ENCODE measurements at places on chromosomes 7 and 10.

DNA sequence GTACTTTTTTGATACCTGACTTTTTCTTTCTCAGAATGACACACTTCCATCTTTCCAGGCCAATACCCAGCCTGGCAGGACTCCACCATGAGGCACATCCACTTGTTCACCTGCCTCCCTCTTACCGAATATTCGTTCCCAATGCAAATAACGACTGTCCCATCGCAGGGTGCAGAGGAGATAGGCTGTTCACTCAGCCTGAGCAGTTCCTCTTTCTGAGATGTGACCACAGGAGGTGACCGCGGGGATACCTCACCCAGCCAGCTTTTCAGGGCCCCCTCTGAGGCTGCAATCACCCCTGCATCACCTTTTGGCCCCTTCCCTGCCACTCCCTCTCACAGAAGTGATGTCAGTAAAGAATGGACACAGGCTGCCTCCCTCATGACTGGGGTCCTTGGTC lies 28.3 kb downstream of the PTPRN2 start:
- no peak for DNase-seq

GRCh38 chr7:117808910-117809705 lies 64.1 kb downstream of the CTTNBP2 start:
- DNase-seq: no peak

GRCh38 chr7:8480527-8480926 lies 47.1 kb downstream of the NXPH1 start:
- no peak for DNase-seq

DNA sequence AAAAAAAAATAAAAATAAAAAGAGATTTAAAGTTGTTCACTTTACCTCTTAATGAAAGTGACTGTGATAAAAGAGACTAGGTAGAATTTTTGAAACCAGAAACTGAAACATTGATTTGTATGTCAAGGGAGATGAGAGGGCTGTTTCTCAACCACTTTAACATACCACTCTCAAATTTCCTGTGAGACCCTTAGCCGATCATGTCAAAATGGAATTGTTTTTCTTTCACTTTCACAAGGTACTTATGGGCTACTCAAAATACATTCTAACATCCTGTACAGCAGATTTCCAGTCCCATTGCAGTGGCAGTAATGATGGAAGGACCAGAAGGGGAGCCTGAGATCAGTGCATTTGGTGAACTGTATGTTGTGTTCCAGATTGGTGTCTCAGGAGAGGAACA lies 261.2 kb downstream of the PPP1R3A start:
- no peak for DNase-seq

- no peak for DNase-seq
Measured at GRCh38 chr10:133117688-133118071, 30.0 kb downstream of the ADGRA1 start.

- DNase-seq: no peak
Measured at GRCh38 chr7:97015756-97016380, 8.8 kb downstream of the DLX5 start.

- DNase-seq: no peak
Measured at GRCh38 chr7:80411621-80412020, 100.2 kb downstream of the GNAT3 start.

GRCh38 chr7:54485044-54485443 lies 57.1 kb upstream of the VSTM2A start:
- DNase-seq: no peak

DNA sequence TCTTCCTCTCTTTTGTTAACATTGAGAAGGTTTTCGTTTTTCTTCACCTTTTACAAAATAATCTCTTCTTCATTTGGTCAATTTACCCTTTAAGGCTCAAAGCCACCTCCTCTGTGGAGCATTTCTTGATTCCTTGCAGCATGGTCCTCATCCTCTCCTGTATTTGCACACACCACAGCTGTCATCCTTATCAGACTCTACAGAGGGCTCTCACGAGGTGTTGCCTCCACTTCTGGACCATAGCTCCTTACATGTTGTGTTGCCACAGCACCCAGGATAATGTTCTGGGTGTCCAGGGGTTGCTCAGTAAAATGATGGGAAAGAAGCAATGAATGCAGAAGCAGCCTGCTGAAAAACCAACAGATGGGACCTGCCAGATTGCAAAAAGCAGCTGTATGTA lies 192.8 kb downstream of the SH2D4B start:
- DNase-seq: no peak

DNA sequence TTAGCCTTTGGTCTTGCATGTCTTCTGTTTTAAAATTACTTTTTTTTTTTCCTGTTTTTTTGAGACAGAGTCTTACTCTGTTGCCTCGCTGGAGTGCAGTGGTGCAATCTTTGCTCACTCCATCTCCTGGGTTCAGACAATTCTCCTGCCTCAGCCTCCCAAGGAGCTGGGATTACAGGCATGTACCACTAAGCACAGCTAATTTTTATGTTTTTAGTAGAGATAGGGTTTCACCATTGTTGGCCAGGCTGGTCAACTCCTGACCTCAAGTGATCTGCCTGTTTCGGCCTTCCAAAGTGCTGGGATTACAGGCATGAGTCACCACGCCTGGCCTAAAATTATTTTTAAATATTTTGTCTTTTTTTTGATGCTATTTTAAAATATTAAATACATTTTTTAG lies 38.5 kb downstream of the MLLT10 start:
- no peak for DNase-seq
